ENCODE measurements at places on chromosomes 11 and 22.

DNA sequence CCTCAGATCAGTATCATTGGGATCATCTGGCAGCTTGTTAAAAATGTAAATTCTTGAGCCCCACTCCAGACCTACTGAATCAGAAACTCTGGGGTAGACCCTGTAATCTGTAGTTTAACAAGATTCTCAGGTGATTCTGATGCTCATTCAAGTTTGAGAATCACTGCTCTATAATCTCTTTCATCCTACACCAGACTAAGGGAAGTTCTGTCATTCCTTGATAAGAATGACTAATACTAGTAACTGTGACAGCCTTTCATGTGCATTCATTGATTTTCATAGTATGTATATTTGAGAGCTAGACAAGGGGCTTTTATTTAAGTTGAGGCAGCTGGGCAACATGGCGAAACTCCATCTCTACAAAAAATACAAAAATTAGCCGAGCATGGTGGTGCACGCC, 30.0 kb downstream of the NAT10 start:
- no peak for DNase-seq

DNA sequence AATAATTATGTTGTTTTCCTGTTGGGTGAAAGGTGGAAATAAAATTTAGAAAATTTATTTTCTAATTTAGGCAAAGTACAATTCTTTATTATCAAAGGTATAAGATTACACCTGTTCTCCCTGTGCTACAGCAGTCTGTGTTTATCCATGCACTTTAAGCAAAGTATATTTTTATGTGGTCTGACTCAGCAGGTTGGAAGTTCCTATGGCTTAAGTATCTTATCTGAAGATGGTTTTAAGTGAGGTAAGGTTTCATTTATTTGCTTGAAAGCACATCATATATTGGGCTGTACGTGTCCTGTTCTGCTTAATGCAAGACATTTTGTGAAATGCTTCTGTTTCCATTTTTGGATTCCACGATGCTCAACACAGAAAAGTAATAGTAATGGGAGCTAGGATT, 14.6 kb downstream of the PPME1 start:
- no peak for DNase-seq

DNA sequence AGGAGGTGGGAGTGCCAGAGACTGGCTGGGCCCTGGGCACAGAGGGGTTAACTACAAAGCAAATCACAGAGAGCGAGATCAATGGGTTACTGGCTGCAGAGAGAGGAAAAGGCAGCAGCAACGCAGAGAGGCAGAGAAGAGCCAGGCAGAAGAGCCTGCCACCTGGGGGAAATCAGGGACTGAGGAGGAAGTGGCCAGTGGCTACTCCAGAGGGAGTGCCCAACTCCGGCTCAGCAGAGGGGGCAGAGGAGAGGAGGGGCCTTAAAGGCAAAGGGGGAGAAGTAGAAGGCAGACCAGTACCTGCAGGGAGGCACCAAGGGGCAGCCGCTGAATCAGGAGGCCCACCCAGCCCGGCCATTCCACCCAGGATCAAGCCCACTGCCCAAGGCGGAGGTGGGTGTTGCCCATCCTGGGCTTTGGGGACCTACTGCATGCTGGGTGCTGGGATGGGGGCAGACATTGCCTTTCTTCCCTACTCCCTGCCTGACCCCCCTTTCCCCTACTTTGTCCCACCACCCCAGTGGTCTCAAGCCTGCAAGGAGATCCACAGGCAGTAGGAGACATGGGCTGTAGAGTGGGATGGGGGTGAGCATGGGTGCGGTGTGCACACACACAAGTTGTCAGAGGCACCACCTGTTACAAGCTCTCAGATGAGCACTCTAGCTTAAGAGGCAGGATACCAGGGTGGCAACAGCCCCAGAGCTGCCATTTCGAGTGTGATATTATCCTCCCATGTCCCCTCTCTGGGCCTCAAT, 926 bp upstream of the GALR3 start:
- DNase-seq = peak; percentile 43

DNA sequence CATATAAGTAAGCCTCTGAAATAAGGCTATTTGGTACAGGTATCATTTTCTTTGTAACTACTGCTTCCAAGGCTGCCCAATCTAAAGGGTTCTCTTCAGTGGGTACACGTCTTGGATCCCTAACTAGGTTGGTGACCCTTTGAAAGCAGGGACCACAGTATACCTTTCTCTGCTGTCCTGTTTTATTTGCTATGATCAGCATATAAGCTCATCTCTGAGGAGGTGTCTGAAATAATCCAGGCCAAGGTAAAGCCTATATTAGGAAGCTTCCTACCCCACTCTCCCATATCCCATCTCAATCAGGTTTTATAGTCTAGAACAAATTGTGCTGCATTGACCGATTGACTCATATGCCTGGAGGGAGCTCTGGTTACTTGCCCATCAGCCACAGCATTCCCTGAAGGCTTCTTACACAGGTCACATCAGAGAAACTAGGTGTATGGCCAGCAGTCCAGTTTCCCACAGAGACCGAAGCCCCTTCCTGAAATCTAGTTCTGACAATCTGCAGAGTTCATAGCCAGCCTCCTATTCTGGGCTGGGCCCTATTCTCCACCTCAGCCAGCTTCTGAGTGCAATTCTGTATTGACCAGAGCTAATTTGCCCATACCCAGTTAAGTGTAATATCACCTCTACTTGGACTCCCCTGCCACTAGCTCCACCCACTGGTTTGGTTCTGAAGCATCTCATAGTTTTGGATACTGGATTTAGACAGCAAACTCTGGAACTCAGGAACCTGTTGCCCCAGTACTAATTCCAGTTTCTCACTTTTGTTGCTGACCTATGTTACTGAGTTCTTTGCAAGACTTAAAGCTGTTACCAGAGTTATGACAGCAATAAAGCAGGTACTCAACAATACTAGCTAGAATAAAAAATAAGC, 62.1 kb upstream of the ARHGAP20 start:
- no peak for DNase-seq

- no peak for DNase-seq
Observed at GRCh38 chr11:73070653-73071052, 71.5 kb downstream of the FCHSD2 start.

DNA sequence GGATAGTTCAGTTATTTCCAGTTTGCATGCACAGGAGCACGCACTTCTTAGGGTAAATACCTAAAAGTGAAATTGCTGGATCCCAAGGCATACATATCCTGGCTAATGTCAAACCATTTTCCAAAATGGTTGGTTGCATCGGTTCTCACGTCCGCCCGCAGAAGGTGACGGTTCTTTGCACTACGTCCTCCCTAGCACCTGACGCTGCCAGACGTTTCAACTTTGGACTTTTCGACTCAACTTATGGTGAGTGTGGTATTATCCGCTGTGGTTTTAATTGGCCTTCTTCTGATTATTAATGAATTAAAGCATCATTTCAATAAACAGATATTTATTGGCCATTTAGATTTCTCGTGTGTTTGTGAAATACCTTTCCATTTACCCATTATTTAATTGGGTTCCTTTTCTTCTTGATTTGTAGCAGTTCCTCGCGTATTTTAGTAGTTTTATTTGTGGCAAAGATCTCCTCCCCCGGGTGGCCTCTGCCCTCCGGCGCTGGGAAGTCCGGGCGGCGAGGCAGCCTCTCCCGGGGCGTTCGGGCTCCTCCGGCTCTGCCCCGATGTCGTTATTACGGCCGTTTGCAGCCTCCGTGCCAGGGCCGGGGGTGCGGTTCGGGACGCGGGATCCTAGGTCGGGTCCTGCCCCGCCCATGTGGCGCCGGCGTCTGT, at the start of gene JHY:
Gene JHY (plus strand): TSS at position 571 of the 668 bp plus-strand sequence. CDS start 3,091 bp downstream, outside the sequence.
- DNase-seq = peak; percentile 74

GRCh38 chr11:45225277-45225676, 60.9 kb downstream of the SYT13 start:
- DNase-seq = no peak

- DNase-seq = no peak
Observed at GRCh38 chr11:26729284-26729683, 7.4 kb upstream of the SLC5A12 start.
